ENCODE measurements at places on chromosomes 5 and 9.

DNA sequence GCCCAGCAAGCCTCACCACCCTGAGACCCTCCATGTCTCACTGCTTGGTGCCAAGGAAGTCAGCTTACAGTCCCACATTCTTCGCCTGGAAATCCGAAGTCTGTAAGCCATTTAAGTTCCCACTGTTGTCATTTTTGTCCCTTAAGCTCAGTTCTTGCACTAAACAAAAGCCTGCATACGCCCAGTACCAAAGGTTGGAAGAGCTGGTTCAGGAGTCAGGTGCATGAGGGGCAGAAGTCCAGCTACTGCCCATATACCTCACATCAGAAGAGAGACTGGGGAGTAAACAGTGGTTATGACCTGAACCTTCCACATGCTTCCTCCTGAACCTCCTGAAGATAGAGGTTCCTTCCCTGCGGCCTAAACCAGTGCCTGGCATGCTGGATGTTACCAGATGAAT is 146.0 kb downstream of the FRMD3 start:
- H3K4me3 ChIP-seq, result no peak overlapping the region
- H3K4me1 ChIP-seq, result peaks cover 3% of the 10 kb centered on the region
- H3K36me3 ChIP-seq, result no peaks in the 10 kb centered on the region
- no peak for DNase-seq
- H3K27ac ChIP-seq, result no peak overlapping the region

DNA sequence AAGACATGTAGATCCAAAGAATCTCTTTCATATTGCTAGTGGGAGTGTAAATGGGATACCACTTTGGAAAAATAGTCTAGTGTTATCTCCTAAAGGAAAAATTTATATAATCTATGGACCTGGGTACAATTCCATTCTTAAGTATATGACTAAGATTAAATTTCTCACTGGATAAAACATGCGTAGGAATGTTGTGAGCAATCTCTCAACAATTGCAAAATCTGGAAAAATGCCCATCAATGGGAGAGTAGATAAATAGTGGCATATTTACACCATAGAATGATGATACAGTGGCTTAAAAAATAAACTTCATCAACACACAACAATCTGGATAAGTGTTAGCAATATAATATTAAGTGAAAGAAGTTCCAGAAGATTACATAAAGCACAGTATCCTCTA is 469.5 kb downstream of the MAN2A1 start:
- H3K36me3 ChIP-seq, result no peaks in the 10 kb centered on the region
- H3K27ac ChIP-seq, result no peak overlapping the region
- no peaks in the 10 kb centered on the region for H3K27me3 ChIP-seq
- no peak overlapping the region for H3K4me3 ChIP-seq
- no peak for DNase-seq
- no peaks in the 10 kb centered on the region for H3K4me1 ChIP-seq

DNA sequence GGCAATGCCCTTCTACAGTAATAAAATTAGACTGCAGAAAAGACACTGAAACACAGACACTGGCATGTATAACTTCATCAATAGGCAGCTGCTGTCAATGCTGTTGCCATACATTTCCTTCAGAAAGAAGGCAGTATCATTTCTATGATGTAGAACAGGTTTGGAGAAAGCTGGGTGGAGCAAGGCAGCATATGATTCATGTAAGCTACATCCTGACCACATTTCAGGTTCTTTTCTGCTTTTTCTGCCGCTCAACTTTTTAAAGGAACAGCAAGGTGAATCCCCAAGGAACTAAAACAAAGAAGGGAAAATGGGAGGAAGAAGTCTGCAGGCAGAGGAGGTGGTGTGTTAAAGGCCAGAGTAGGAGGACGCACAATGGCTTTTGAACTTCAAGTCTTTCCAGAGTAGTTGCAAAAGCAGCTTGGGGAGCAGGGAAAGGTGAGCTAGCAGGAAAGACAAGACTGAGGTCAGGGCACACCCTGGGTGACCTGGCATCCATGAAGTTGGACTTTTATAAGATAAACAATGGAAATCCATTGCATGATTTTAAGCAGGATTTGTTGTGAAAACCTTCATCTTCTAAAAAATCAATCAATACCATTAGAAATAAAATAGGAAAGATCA is 142.1 kb downstream of the MED10 start:
- no peak overlapping the region for H3K4me3 ChIP-seq
- no peak overlapping the region for H3K27ac ChIP-seq
- no peaks in the 10 kb centered on the region for H3K4me1 ChIP-seq
- DNase-seq, result no peak

DNA sequence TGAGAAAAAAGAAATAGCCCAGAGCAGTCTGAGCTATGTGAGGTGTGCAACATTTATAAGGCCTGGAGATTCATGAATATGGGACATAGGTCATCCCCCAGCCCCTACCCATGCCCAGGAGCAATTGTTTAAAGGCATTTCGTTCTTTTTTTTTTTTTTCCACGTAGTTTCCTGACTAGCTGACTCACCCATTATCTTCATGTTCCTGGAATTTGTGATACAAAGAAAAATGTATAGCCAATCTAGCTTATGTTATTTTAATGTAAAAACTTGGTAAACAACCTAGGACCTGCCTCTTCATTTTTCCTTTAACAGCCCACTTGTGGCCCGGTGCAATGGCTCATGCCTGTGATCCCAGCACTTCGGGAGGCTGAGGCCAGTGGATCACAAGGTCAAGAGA is 81.3 kb downstream of the OSTF1 start:
- no peak overlapping the region for H3K27ac ChIP-seq
- DNase-seq, result no peak
- no peaks in the 10 kb centered on the region for H3K4me1 ChIP-seq
- no peak overlapping the region for H3K4me3 ChIP-seq
- H3K36me3 ChIP-seq, result peaks cover 4% of the 10 kb centered on the region

- H3K4me1 ChIP-seq, result peaks cover 13% of the 10 kb centered on the region
- DNase-seq, result no peak
- no peaks in the 10 kb centered on the region for H3K36me3 ChIP-seq
- H3K4me3 ChIP-seq, result no peak overlapping the region
- no peaks in the 10 kb centered on the region for H3K27me3 ChIP-seq
These were observed 7.4 kb downstream of the ZER1 start for GRCh38 chr9:128764361-128764760.

- DNase-seq, result no peak
- H3K36me3 ChIP-seq, result no peaks in the 10 kb centered on the region
- H3K4me3 ChIP-seq, result no peak overlapping the region
- no peak overlapping the region for H3K27ac ChIP-seq
- peaks cover 10% of the 10 kb centered on the region for H3K27me3 ChIP-seq
These were observed 116.3 kb downstream of the PRKACG start for GRCh38 chr9:68897577-68898145.

GRCh38 chr9:80605129-80605528 is 1033.4 kb downstream of the TLE4 start:
- H3K4me1 ChIP-seq, result peaks cover 14% of the 10 kb centered on the region
- H3K36me3 ChIP-seq, result no peaks in the 10 kb centered on the region
- no peak for DNase-seq
- H3K27me3 ChIP-seq, result no peaks in the 10 kb centered on the region
- H3K27ac ChIP-seq, result no peak overlapping the region
- H3K4me3 ChIP-seq, result no peak overlapping the region

Data from progenitor cell of endocrine pancreas (in vitro differentiated cells).